Dermis blood vessel endothelial cell (primary cell): ENCODE measurements at places on chromosomes 1 and 21. TPM values are rescaled to one million over a fixed set of nuclear protein-coding genes. Genes with fewer than 3 reads are reported as not detected.
A peak's percentile ranks its signal among the peaks of the same experiment; 100 is the strongest.

- no peak for DNase-seq
These were observed 25.3 kb downstream of the F13B start for GRCh38 chr1:197041486-197042353.

KIAA1614 gene
- 5.9 and 6.1 TPM in 2 replicates for total RNA-seq

- DNase-seq = peak; percentile 24
These were observed 2.1 kb downstream of the KDM5B start for GRCh38 chr1:202805886-202806844.

DNA sequence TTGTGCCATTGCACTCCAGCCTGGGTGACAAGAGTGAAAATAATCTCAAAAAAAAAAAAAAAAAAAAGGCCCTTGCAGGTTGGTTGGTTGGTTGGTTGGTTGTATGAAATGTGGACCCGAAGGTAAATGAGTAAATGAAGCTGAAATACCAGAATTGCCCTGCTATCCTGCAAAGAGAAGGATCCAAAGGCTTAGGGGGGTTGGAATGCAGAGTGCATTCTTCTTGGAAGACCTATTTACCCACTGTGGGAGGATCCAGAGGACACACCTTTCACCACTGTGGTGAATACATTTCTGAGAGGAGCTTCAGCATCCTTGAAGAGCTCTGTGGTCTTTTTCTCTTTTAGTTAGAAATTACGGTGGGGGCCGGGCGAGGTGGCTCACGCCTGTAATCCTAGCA lies 28.7 kb upstream of the EIF4G3 start:
- DNase-seq = no peak

- DNase-seq = no peak
These were observed 11.0 kb upstream of the REN start for GRCh38 chr1:204177133-204177532.

DNA sequence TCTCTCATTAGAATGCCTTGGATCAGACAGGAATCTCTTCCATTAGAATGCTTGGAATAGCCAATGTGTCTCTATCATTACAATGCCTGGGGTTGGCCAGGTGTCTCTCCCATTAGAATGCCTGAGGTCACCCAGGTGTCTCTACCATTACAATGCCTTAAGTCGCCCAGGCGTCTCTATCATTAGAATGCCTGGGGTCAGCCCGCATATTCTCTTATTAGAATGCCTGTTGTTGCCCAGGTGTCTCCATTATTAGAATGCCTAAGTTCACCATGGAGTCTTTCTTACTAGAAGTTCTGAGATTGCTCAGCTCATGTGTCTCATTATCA lies 60.2 kb downstream of the RNF187 start:
- no peak for DNase-seq

DNA sequence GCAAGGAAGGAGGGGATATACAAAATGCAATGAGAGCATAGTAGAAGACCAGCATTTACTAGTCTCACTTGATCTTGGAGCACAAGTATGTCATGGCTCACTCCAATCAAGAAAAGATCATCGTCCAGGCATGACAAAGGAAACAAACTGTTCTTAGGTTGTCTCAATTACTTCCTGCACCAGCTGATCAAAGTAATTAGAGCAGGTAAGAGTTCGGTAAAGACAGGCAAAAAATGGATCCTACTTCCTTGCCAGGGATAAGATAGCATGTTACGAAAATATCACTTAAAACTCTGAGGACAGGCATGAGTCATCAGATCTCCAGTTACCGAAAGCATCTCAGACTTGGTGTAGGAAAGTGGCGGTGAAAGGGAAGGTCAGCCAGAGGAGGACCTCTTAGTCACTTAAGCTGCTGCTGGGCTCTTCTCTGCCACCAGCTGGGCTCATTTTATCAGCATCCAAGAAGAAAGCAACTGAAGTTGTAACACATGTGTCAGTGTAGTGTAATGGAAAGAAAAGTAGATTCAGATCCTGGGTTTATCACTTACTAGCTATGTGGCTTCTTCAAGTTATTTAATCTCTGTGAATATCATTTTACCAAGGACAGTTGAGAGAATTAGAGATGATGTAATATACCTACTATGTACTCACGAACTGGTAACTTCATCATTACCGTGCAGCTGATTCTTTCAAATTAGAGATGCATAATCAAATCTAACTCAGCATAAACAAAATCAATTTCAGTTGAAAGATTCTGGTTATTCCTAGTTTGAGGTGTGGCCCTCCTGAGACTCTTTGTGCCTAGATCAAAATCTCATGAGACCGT lies 46.8 kb downstream of the XCL1 start:
- no peak for DNase-seq

RUNX3 gene
- not detected in 2 replicates for total RNA-seq
